ENCODE measurements at places on chromosomes 4 and X. TPM values are rescaled to one million over a fixed set of nuclear protein-coding genes. Genes with fewer than 3 reads are reported as not detected.

DNA sequence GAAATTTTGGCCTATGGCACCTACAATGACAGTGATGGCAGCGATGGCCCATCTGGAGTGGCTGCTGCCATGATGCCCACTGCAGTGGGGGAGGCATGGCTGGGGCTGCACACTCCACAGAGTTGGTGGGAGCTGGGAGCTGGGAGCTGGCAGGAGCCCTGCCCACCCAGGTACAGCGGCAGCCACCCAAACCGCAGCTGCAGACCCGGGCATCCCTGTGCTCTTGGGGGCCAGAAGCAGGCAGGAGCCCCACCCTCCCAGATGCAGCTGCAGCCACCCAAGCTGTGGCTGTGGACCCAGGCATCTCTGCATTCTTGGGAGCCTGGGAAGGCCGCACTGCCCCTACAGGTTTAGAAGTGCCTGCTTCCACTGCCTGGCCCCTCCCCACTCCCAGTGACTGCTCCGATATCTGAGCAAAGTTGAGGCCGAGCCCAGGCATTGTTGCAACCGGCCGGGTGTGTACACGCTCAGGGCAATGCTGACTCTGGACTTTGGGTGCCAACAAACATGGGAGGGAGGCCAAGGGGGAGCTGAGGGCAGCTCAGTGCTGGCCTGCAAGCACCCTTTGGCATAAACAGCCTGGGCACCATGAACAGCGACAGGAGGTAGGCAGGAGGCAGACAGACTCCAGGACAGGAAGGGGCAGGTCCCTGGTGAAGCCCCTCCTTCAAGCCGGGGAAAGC, 82.8 kb downstream of the PPP4R3C start:
- no peak for DNase-seq
- no peak overlapping the region for H3K27ac ChIP-seq
- H3K36me3 ChIP-seq = no peaks in the 10 kb centered on the region
- H3K4me1 ChIP-seq = no peaks in the 10 kb centered on the region
- H3K27me3 ChIP-seq = no peaks in the 10 kb centered on the region
- H3K4me3 ChIP-seq = no peak overlapping the region

DNA sequence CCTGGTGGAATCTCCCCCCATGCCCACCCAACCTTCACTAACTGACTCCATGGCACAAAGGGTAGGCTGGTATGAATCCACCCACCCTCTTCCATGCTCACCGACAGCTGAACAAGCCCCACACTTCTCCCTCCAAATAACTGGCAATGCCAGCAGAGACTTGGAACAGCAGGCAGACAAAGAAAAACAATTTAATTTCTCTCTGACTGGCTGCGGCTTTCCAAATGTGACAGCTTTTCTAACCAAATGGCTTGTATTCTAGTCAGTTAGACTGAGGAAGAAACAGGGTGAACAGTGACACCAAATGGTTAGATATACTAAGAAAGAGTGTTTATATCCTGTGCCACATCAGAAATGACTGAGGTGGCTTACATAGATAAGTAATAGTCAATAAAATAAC, 199.3 kb upstream of the ADAMTS3 start:
- DNase-seq = peak; percentile 4
- no peaks in the 10 kb centered on the region for H3K27me3 ChIP-seq
- no peaks in the 10 kb centered on the region for H3K36me3 ChIP-seq
- H3K4me3 ChIP-seq = no peak overlapping the region
- no peak overlapping the region for H3K27ac ChIP-seq
- H3K4me1 ChIP-seq = no peaks in the 10 kb centered on the region

DNA sequence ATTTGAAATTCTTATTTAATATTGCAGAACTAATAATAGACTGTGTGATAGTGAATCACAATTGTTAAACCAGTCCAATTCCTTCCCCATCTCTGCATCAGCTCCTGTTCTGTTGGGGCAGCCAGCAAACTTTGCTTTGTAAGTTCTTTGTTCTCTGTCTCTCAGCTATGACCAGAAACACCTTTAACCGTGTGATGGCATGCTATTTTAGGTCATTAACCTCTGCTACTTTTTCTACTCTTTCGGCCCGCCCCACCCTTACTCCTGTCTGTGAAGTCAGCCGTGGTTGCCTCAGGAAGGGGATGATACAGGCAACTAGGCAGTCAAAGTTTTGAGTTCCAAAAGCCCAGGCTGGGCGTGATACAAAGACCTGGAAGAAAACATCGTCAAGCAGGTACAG, 51.3 kb upstream of the EGFL6 start:
- H3K4me3 ChIP-seq = no peak overlapping the region
- DNase-seq = no peak
- no peaks in the 10 kb centered on the region for H3K27me3 ChIP-seq

DNA sequence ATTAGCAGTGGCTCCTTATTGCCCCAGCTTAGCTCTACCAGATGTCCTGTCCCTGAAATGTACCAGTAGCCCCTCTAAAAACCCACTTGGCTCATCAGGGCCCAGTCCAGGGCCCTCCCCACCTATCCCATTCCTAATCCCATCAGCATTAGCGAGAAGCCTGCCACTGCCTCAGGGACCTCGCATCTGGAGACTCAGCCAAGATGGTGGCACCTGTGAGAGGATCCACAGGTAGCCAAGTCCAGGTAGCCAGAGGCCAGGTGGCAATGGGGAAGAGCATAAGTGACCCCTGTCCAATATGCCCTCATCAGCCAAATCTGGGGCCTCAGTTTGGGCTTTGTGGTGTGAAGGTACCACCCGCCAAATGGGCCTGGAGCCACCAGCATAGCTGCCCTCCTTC, 97.7 kb downstream of the MAMLD1 start:
- no peaks in the 10 kb centered on the region for H3K4me1 ChIP-seq
- H3K27ac ChIP-seq = no peak overlapping the region
- no peak overlapping the region for H3K4me3 ChIP-seq
- H3K27me3 ChIP-seq = no peaks in the 10 kb centered on the region
- no peaks in the 10 kb centered on the region for H3K36me3 ChIP-seq

REPS2 gene
- total RNA-seq = 8.6 TPM

DAPP1 gene
- total RNA-seq = 0.33 TPM

SHOX gene
- not detected for total RNA-seq

Measured in thyroid gland (tissue), 4 donors.